ENCODE measurements at places on chromosomes 16 and 17.

- no peak for DNase-seq
Measured at GRCh38 chr17:80880648-80880985, 111.0 kb upstream of the CHMP6 start.

DNA sequence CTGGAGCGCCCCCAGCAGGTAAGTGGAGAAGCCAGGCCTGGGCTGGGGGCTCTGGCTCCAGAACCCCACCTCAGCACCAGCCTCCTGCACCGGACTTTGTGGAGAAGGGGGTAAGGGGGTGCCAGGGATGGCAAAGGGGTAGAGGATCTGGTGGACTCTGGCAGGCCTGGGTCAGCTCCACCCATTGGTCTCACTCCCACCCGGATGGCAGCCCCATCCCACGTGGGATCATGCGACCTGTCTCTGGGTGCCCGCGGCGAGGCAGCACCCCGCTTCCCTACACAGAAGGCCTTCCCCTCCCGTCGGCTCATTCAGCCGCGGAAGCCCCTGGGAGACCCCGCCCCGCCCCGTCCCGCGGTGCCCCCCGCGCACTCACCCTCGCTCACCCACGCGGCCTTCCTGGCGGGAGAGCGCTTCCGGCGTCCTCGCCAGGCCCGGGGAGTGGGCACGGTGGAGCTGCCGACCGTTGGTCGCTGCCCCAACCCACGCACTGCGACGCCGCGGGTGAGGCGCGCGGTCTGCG is 498 bp upstream of the PLEKHG4 start:
- peak; percentile 65 for DNase-seq

- DNase-seq: no peak
Measured at GRCh38 chr17:42251115-42251514, 25.1 kb downstream of the STAT5B start.

DNA sequence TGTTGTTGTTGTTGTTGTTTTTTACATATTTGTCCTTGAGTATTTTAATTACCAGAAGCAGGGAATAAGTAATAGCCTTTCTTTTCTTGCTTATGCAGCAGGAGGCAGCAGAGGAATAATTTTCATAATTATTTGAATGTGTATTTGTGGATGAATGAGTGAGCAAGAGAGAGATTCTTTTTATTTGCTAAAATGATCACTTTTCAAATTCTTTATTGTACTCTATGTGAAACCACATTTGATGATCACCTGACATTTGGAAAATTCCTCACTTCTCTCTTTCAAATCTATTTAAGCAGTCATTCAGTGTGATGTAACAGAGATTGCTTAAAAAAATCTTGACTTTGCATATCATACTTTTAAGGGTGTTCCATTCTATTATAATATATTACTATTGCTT is 223.6 kb downstream of the BCAS3 start:
- no peak for DNase-seq

- DNase-seq: no peak
Measured at GRCh38 chr16:986411-986810, 4.8 kb downstream of the SOX8 start.

DNA sequence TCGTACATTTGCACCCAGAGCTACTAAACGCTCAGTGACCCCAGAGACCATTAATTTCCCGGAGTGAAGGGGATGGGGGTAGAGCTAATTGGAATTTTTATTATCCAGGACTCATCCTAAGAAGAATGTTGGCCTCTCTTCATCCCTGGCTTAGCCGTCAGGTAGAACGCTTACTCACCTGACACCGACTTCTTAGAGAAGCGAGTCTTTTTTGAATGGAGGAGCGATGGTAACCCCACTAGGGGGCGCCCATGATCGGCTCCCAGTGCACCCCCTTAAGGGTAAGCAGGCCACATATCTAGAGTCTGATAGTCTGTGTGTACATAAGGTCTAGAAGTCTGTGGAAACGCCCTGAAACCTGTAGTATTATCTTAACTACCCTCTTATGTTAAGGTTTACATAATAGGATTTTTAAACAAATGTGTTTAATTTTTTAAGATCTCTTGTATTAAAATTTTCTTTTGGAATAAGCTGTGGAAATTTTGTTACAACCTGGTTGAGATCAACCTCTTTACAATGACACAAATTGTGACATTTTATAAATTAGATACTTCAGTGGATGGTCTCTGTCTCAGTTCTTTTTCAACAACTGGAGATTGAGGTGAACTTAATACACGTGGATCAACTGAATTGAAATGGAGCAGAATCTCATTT is 229.8 kb downstream of the CPPED1 start:
- peak; percentile 18 for DNase-seq

DNA sequence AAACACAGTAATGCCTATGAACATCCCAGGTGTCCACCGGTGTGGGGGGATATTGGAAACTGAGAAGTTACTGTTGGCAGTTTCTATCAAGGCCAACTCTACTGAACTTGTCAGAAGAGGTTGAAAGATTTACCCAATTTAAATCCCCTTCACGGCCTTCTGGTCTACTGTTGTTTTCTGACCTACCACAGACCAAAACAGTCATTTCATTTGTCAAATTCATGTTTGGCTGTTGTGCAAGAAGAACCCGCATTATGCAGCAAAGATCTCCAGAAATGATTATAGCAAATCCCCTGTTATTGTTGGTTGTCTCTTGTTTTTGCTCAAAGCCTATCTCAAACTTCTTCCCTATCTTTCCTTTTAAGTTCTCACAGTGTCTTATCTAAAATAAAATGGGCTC is 73.1 kb upstream of the MAF start:
- DNase-seq: no peak

DNA sequence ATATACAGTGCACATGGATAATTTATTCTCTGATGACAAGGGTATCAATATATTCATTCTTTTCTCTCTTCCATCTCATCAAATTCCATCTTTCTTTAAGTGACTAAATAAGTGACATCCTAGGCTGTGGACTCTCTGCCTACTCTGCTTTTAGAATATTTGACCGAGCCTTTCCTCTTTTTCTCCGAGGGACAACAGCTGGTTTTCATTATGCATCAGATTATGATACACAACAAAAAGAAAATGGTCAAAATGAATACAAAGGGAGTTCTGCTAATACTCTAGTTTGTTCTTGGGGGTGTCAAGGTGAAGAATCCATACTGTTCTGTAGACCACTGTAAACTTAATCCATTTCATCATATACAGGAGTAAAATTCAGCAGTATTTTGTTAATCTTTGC is 942.6 kb downstream of the KCNJ2 start:
- no peak for DNase-seq

DNA sequence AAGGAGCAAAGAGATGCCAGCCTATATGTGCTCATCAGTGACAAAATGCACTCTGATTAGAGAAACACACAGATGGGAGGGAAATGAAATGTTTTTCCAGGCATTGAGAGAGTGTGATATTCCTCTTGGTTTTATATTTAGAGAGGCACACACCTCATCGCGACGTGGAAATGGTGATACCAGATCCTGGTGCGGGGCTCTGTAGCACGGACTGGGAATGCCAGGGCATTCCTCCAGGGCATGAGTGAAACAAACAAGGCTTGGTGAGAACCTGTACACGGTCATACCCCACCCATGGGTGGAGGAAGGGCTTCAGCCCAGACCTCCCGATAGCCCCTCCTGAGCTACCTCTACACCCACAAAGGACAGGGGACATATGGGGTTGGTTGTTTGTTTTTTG is 280.2 kb downstream of the C16orf95 start:
- DNase-seq: no peak

- no peak for DNase-seq
Measured at GRCh38 chr16:22973522-22973921, 159.6 kb downstream of the HS3ST2 start.

GRCh38 chr16:14520753-14521152 is 109.3 kb downstream of the PARN start:
- no peak for DNase-seq

DNA sequence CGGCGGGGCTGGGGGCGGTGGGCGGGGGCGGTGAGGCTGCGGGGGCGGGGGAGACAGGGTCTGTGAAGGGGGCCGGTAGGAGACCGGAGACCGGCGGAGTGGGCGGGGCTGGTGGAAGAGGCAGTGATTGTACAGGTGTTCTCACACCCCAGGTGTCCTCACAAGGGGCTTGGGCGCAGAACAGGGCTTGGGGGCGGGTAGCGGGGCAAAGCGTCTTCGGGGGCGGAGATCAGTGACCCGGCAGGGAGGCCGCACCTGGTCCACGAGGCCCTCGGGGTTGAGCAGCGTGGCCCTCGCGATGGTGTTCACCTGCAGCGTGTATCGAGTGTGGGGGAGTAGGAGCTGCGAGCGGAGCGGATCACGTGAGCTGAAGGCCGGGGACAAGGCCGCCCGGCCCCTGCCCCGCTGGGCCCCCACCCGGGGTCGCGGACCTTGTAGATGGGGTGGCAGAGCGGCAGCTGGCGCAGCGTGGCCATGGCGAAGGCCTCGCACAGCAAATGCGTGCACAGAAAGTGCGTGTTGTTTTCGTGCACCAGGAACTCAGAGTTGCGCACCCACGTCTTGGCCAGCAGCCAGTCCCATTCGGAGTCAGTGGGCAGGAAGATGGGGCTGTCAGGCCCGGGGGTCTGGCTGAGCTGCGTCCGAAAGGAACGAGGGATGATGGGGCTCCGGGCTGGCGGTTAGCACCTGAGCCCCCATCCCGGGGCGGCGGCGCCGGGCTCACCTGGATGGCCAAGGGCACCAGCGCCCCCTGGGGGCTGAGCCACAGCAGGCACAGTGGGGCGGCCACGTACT is 8.5 kb downstream of the ALOXE3 start:
- peak; percentile 74 for DNase-seq

DNA sequence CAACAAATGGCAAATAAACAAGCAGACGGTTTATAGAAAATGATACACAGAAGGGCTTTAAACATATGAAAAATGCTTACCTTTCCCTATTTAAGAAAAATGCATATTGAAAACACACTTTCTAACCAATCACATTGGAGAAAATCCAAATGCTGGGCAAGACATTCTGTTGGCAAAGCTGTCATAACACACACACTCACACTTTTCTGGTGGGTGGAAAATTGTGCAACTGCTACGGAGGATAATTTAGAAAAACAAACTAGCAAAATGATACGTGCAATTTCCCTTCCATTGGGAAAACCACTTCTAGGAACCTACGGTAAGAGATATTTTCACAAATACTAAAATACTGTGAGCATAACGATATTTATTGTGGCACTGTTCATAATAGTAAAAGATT is 9.8 kb upstream of the MYH3 start:
- no peak for DNase-seq

DNA sequence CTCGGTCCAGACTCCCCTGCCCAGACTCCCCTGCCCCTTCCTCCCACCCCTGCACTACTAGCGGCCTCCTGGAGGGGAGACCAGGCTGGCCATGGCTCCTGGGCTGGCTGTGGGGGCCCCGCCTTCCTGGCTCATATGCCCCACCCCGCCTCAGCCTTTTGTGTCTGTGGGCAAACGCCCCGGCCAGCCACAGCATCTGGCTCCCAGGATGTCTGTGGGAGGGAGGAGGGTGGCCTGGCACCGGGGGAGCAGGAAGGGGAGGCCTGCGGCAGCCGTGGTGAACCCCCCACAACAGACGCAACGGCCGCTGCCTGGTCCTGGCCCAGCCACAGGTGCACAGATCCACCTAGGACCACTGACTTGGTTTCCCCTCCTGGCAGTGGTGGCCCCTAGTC is 32.9 kb downstream of the BAHCC1 start:
- no peak for DNase-seq

- DNase-seq: no peak
Measured at GRCh38 chr17:19703106-19703827, 13.1 kb downstream of the SLC47A2 start.

GRCh38 chr17:49241692-49242397 is 11.3 kb upstream of the PHOSPHO1 start:
- DNase-seq: no peak

- peak; percentile 53 for DNase-seq
Measured at GRCh38 chr16:31354394-31355291, at the start of gene ITGAX. Gene ITGAX (plus strand): TSS chr16:31355176. CDS start chr16:31355255, 79 bp downstream.

GRCh38 chr16:59611556-59611955 is 877.4 kb upstream of the GOT2 start:
- DNase-seq: no peak

- no peak for DNase-seq
Measured at GRCh38 chr17:7328840-7329373, at the start of gene NEURL4. Gene NEURL4 (minus strand): TSS chr17:7329335. CDS start chr17:7329312, 23 bp downstream.

- DNase-seq: no peak
Measured at GRCh38 chr16:22888791-22889190, 74.8 kb downstream of the HS3ST2 start.

DNA sequence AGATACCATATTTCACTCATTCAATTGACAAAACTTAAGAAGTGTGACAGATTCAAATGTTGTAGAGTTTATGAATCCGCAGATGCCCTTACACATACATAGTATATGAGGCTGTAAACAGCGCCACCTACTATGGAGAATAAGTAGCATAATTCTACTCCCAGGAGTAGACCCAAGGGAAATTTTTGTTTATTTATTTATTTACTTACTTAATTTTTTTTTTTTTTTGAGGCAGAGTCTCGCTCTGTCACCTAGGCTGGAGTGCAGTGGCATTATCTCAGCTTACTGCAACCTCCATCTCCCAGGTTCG is 35.5 kb downstream of the GAN start:
- DNase-seq: no peak

GRCh38 chr17:8697323-8697741 is 47.3 kb downstream of the CCDC42 start:
- DNase-seq: no peak

- no peak for DNase-seq
Measured at GRCh38 chr16:87367529-87367928, 16.0 kb downstream of the FBXO31 start.

- no peak for DNase-seq
Measured at GRCh38 chr17:8857919-8858318, 9.6 kb downstream of the PIK3R6 start.
